Aorta (tissue), 5 donors: ENCODE measurements at places on chromosomes 13 and 19. TPM values are rescaled to one million over a fixed set of nuclear protein-coding genes. Genes with fewer than 3 reads are reported as not detected.

Gene GPALPP1
- 12.6 TPM for polyA plus RNA-seq

DNA sequence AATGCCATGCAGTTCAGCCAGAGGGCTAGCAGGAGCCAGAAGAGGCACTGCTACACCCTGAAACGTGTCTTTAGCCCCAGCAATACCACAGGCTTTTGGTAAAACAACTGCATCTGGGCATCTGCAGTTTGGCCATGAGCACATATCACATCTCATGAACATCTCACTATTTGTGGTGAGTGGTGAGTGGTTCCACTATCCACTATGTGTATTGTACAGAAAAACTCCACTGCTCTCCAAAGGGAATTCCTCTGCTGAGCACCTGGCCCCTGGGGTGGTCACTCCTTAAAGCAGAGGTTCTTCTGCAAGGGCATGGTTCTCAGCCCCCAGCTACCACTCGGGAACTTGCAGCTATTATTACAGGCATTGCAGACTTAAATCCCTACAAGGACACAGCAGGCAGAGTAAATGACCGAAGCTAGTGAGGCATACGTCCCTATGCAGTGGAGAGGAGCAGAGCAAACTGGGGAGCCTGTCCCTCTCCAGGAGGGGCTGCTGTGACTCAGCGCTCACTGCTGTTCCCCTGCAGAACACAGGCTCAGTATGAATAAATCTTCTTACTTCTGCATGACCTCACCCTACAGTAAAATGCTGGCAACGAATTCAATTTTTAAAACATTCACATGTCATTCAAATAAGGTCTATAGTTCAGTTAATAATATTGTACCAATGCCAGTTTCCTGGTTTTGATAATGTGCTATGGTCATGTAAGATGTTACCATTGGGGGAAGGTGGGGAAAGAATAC, 332.4 kb upstream of the ZNF507 start:
- no peak for DNase-seq

DNA sequence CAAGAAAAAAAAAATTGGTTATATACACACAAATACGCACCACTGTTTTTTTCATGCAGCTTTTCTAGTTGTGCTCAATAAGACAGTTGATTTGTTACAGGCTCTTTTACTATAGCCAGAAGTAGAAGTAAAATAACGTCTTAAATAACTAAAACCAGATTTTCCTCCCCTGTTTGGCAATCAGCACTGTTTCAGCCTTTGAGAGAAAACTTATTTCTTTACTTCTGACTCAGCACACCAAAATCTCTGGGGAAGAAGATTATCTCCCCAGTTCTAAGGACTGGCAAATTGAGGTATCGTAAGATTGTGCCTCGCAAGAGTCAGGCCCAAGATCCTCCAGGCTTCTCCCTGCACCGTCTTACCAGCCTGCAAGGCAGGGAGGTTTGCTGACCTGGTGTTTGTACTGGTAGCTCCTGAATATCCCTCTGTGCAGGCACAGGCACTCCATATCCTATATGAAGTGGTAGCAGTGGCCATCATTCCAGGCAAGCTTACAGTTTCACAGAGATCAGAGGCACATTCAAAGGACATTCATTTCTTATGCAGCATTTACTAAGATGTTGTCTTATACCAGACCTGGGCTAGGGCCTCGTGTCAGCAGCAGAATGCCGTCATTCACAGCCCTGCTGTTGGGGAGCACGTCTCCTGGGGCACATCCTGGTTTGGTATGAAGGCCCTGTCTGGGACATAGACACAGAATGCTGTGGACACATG, 268.2 kb downstream of the ZNF536 start:
- no peak for DNase-seq

Gene RYR1
- polyA plus RNA-seq: 0.38 TPM

Gene KLC3
- not detected for polyA plus RNA-seq

DNA sequence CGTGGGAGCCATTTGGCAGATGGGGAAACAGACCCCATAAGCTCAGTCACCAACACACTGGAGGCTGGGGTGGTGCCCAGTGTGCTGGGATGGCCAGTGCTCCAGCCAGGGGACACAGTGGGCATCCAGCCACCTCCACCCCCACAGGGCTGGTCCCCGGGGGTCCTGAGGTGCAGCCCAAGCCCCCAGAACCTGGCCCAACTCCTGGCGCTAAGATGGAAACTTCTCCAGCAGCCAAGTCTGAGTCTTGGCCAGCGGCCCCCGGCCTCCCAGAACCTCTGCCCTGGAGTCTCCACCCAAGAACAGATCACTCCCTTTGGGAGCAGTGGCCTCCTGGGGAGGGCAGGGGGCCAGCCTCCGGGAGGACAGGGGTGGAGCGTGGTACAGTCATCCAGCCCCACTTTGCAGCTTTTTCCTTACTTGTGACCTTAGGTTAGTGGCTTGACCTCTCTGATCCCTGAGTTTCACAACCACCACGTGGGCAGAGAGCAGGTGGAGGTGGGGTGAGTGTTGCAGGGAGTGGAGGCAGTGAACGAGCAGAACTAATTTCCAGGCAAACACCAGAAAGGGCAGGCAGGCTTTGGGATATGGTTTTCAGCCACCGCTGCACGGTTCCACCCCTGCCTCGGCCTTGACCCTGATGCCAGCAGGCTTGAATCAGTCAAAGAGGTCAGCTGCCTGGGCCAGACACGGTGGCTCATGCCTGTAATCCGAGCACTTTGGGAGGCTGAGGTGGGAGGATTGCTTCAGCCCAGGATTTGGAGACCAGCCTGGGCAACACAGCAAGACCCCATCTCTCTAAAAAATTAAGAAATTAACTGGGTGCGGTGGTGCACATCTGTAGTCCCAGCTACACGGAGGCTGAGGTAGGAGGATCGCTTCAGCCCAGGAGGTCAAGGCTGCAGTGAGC, 4.3 kb upstream of the NRTN start:
- no peak for DNase-seq

Gene PPP1R37
- polyA plus RNA-seq: 16.8 TPM

DNA sequence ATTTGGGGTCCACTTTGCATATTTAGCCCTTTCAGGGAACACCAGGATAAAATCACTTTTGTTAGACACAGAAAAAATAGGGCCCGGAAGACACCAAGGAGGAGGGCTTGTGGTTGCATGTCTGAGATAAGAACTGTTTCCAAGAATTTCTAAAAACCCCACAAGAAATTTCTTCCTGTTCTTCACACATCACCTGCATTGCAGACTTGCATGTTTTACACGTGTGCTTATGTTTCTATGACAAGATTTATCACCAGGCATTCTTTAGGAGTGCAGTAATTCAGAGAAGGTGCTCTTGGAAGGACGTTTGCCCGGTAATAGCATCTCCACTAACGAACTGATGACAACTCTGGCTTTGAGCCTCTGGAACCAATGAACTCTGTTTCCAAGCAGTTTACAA, 7.1 kb upstream of the ACTL9 start:
- no peak for DNase-seq

- DNase-seq: no peak
Measured at GRCh38 chr13:107680115-107680514, 535.2 kb downstream of the LIG4 start.

DNA sequence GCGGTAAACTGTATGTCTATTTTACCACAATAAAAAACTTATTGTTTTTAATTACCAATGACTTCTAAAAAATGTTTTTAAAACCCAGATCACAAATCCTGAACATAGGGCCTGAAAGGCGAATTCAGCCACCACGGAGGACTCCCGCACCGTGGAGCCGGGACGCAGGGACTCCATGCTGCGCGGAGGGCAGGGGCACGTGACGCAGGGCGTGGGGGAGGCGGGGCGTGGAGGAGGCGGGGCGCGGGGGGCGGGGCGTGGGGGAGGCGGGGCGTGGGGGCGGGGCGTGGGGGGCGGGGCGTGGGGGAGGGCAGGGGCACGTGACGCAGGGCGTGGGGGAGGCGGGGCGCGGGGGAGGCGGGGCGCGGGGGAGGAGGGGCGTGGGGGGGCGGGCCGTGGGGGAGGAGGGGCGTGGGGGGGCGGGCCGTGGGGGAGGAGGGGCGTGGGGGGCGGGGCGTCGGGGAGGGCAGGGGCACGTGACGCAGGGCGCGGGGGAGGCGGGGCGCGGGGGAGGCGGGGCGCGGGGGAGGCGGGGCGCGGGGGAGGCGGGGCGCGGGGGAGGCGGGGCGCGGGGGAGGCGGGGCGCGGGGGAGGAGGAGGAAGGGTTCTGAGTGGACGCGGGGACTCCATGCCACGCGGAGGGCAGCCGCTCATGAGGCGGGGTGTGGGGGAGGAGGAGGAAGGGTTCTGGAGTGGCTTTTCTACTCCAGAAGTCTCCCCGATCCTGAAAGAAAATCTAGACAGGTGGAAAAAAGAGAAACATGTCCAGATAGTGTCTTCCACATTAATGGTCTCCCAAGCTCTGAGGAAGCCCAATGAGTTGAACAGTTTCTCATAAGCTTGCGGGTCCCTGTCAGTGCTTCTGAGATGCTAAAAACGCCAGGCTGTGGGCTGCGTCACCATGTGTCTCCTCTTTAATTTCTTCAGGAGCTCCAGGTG, 4.4 kb upstream of the PROZ start:
- peak; percentile 89 for DNase-seq

GRCh38 chr13:52162279-52163101, 3.1 kb upstream of the NEK3 start:
- DNase-seq: no peak

Gene POU2F2
- polyA plus RNA-seq: 2.3 TPM

Gene EBI3
- polyA plus RNA-seq: 1.3 TPM

Gene FCER2
- not detected for polyA plus RNA-seq

- DNase-seq: no peak
Measured at GRCh38 chr19:28838909-28839308, 374.0 kb downstream of the UQCRFS1 start.

- no peak for DNase-seq
Measured at GRCh38 chr13:63044589-63045313, 1629.1 kb upstream of the PCDH20 start.

DNA sequence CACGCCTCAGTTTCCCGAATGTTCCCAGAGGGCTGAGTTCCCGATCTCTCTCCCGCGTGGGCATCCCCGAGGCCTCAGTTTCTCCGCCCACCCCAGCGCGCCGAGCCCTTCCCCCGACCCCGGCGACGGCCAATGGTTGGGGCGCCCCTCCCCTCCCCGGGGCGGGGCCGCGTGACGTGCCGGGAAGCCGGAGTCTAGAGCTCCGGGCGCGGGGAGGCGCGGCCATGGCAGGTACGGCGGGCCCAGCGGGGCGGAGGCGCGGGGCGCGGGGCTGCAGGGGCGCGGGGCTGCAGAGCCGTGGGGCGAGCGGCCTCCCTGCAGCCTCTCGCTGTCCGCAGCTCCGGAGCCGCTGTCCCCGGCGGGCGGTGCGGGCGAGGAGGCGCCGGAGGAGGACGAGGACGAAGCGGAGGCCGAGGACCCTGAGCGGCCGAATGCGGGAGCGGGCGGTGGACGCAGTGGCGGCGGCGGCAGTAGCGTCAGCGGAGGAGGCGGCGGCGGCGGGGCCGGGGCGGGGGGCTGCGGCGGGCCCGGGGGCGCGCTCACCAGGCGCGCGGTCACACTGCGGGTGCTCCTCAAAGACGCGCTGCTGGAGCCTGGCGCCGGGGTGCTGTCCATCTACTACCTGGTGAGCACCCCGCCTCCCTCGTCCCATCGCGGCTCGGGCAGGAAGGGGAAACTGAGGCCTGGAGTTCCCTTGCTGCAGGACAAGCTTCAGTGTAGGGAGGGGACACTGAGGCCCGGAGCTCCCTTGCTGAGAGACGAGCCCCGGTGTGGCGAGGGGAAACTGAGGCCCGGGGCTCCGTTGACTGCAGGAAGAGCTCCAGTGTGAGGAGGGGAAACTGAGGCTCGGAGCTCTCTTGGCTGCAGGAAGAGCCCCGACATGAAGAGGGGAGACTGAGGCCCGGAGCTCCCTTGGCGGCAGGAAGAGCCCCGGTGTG, at the start of gene MPND:
Gene MPND, plus strand, starts transcription at position 193 of the 938 bp plus-strand sequence. Its CDS starts 32 bp downstream, at position 225.
- DNase-seq: peak; percentile 95

Gene PDE4A
- 13.6 TPM for polyA plus RNA-seq

DNA sequence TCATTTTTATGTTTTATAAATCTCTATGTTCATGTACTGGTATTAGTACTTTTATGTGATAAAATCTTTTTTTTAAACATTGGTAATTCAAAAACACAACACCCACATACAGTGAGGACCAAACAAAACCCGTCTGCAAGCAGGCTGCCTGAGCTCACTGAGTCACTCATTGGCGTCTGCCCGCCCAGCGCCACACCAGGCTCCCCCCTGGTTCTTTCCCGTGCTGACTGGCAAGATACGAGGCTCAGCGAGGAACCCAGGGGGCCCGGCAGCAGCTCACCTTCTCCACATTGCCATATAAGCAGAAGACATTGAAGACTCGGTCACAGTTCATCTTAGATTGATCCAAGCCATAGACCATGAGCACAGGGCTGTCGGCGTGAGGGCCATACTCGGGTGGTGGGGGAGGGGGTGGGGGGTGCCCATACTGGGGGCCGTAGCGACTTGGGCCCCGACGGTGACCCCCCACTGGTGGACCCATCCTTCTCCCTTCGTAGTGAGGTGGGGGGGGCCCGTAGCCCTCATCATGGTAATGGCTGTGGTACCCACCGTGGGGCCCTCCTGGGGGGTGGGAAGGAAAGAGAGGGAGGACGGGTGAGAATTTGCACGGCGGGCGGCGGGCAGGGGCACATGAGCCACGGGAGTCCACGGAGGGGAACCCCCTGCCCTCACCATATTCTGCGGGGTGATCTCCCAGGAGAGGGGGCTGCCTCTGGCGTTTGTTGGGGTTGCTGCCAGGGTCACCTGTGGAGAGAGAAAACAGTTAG, 8.4 kb upstream of the ECH1 start:
- DNase-seq: no peak

Gene KLK11
- polyA plus RNA-seq: 0.25 TPM

DNA sequence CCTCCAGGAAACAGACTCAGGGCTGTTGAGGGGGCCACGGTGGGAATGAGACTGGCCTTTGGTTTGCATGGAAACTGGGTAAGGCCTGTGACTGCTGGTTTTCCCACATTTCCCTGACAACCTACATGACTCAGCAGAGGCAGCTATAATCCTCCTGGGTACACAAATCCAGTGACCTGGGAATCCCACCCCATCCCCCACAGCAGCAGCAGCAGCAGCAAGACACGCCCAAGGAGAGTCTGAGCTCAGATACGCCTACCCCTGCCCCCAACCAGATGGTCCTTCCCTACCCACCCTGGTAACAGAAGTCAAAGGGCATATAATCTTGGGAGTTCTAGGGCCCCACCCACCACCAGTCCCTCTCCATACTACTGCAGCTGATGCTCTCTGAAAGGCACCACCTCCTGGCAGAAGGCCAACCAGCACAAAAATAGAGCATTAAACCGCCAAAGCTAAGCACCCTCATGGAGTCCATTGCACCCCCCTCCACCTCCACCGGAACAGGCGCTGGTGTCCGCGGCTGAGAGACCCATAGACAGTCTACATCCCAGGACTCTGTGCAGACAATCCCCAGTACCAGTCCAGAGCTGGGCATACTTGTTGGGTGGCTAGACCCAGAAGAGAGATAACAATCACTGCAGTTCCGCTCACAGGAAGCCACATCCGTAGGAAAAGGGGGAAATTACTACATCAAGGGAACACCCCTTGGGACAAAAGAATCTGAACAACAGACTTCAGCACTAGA, 237.2 kb upstream of the SPRY2 start:
- no peak for DNase-seq

Gene PCDH17
- polyA plus RNA-seq: 0.13 TPM
